CD4-positive, alpha-beta T cell treated with Interleukin-4 for 4 hours (primary cell): ENCODE measurements at places on chromosomes 11 and 22.
A peak's percentile ranks its signal among the peaks of the same experiment; 100 is the strongest.

DNA sequence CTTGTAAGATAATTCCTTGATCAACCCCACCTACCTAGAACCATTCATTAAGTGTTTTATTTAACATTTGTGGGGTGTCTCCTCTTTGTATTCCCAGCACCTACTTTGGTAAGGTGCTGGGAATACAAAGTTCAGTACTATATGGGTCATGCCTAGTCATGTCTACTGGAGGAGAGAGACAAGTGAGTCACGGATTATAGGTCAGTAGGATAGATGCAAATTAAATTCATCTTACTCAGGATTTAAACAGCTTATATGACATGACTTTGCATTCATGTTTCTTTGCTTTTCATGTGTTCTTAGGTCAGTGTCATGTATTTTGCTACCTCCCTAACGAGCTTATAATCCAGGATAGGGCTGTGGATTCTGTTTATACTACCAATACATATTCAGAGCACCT is 3.4 kb upstream of the FADS1 start:
- no peak for DNase-seq

- no peak for DNase-seq
Measured at GRCh38 chr11:57899378-57899777, 124.3 kb upstream of the OR9Q1 start.

- DNase-seq: no peak
Measured at GRCh38 chr11:68215524-68216170, 2.6 kb upstream of the KMT5B start.

DNA sequence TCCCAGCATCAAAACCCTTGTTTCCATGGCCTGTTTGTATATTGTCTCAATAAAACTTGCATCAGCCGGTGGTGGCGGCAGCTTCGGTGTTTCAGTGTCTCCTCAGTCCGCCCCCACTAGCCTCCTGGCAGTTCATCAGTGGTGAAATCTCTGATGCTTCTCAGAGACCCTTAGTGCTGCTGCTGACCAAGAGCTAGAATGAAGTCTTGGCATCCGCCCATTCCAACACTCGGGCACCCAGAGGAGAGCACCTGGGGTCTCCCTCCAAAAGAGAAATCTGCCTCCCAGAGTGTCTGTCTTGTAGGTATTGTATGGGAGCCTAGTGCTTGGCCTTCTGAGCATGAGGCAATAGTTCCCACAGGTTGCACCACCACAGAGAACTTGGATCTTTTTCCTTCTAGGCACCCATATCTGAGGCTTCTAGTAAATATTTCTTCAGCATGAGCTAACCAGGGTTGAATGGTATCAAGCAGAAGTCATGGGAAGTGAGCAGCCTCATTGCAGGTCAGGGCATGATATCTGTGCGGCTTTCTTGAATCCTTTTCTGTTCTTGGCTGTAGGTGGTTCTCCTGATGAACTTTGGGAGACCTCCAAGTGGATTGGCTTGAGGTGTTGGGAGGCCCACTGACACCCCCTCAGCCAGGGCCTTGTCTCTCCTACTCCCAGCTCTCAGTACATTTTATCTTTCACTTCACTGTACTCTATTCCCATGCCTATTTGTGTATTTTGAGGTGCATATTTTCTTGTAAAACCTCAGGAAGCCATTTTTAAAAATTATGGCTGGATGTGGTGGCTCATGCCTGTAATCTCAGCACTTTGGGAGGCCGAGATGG is 13.2 kb upstream of the AIFM3 start:
- DNase-seq: no peak

DNA sequence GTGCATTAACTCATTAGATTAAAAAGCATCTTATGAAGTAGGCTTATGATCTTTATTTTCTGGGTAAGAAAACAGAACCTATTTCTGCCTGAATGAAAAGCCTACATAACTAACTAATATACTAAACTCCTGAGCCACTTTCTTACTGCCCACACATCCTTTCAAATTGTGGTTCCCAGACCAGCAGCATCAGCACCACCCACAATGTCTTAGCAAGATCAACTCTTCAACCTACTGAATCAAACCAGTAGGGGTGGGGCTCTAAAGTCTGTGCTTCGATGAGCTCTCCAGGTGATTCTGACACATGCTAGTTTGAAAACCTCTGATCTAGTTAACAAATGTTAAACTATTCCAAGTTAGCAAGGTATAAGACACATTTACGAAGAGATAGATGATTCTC is 462.4 kb downstream of the DLG2 start:
- no peak for DNase-seq

DNA sequence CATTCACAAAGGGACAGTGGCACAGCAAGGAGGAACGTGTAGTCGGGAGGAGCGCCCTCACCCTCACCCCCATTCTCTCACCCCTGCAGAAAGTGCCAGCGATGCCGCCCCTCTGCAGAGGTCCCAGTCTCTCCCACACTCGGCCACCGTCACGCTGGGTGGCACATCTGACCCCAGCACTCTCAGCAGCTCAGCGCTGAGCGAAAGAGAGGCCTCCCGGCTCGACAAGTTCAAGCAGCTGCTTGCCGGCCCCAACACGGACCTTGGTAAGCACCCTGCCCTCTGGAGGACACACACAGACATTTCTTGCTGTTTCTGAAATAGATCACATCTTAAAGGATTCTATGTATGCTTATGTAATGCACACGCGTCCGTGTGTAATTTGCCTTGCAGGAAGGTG is 34.9 kb downstream of the TBC1D22A start:
- no peak for DNase-seq

GRCh38 chr11:46149826-46150225 is 28.6 kb upstream of the PHF21A start:
- no peak for DNase-seq

DNA sequence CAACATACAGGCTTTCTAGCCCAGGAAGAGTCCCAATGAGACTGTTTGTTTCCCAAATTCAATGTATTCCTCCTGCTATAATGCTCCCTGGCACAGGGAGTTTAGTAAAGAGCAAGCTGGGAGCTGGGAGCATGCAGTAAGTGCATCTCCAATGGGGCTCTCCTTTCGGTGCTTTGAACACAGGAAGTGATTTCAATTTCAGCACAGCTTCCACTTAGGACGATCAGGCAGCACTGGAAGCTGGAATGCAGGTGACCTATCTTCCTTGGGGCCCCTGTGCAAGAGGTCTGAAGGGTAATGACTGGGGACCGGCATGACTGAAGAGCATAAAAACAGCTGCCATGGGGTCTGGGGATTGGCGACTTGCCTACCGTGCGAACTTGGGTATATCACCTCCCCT is 76.0 kb downstream of the LARGE1 start:
- DNase-seq: no peak

GRCh38 chr11:84091212-84091986 is 805.2 kb upstream of the CCDC90B start:
- no peak for DNase-seq

DNA sequence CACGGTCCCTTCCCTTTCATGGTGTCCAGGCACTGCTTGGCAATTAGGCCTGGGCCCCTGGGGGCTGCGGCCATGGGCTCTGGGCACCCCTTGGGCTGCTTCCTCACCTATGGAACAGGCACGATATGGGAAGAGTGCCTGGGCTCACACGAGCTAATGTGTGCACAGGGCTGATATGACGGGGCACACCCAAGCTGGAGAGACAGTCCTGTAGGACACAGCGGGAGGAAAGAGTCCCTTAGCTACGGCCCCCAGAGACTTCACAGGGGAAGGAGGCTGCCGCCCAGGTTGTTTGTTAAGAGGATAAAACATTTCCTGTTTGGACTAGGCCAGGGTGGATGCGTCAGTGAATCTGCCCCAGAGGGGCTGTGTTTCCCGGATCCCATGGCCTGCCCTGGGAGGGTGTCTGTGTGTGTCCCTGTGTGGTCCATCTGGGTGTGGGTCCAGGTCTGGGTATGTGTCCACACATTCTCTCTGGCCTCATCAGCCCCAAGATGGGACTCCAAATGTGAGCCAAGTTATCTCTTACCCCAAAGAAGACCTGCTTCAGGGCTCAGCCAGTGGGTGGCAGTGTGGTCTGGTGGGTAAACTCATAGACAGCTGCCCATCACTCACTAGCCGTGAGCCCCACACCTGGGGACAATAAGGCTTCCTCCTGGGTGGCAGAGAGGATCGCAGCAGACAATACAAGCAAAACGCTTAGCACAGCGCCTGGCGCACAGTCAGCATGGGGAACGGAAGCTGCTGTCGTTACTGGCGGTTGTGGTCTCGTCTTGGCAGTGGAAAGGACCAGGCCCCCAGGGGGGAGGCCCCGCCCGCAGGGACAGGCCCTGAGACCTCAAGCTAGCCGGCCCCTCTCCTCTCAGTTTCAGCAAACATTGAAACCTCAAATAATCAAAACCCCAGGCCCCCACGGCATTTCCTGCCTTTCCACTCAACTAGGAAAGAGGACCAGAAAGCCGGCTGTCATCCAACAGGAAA is 3.2 kb upstream of the EMID1 start:
- DNase-seq: peak; percentile 35

- DNase-seq: no peak
Measured at GRCh38 chr11:61787928-61788491, 4.4 kb downstream of the TMEM258 start.

DNA sequence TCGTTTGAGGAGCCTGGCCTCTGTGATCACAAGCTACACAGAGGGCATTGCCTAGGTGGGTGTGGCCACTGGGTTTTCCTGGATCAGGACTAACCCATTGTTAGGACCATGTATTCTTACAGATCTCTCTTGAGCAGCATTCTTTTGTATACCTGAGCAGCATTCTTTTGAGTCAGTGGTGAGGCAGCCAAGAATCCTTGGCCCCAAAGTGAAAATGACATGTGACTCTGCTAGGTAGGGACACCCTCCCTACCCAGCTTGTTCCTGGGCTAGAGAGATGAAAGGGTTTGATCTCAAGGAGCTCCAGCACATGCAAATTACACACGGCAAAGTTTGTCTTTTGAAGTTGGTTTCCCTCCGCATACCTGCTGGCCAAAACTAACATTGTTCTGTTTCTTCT is 55.0 kb upstream of the HORMAD2 start:
- no peak for DNase-seq

DNA sequence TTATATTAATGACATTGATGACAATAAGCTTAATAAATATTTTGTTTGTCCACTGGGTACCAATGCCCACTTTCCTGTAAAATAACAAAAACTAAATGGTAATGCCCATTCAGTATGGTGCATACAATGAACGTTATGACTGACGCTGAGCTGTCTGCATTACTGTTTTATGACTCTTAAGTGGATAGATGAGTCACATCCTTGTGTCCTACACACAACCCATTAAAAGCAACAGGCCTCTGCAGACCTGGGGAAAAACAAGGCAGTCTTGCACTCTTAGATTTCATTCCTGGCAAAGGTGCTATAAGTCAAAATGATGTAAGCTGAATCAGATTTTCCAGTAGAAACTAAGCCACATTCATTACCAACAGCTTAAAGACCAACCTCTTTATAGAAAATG is 176.3 kb upstream of the TMEM45B start:
- DNase-seq: no peak

DNA sequence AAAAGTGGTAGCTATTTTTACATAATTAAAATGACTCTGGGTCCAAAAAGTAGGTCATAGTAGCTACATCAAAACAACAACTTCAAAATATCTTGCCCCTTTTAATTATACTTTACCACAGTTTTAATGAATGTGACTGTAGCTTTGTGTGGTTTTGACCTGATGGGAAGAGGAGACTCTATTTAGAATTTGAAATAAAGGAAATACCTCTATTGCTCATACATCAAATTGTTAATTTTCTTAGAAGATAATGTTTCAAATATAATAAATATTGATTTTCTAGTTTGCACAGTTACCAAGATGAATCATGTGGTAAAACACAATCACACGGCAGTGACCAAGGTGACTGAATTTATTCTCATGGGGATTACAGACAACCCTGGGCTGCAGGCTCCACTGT is at the start of gene OR8K1:
OR8K1 (plus strand) TSS at position 301 of the 400 bp plus-strand sequence; CDS start at position 301, 0 bp downstream.
- no peak for DNase-seq

- DNase-seq: no peak
Measured at GRCh38 chr22:46390652-46391301, 55.3 kb downstream of the TRMU start.

DNA sequence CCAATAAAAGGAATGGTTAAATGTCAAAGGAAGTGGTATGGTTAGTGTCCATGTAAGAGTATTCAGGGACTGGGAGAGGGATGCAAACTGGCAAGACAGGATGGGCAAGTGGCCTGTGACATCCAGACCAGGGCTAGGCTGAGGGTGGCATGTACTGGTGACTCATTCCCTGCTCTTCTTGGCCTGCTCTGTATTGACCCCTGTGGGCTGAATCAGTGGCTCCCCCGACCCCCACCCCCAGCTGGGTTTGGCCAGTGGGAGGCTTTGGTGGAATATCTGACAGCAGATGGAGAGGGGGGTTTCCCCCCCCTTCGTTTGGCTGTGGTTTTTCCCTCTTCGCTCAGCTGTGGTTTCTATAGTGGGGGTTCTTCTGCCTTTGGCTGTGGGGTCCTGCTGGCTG is 87.7 kb downstream of the CSNK2A3 start:
- DNase-seq: no peak

GRCh38 chr22:35150183-35151107 is 84.5 kb downstream of the ISX start:
- DNase-seq: peak; percentile 26

DNA sequence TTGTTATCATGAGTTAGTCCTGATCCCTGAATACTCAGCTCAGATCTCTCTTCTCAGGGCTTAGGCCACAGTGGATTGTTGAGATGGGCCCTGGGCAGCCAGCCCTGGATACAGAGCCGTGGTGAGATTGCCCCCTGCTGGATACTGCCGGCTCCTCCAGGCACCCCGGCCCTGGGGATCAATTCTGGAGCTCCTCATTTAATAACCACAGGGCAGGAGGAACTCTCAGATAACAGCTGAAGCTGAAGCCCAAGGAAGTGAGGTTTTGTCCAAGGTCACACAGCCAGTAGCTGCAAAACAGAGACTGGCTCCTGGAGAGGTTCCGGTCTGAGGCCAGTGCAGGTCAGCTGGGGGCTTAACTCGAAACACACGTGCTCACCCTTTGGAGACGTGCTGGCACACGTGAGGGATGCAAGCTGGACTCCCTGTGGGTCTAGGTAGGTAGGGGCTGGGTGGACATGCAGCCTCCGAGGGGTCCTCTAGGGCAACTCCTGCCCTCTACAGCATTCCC is 16.0 kb downstream of the USH1C start:
- peak; percentile 18 for DNase-seq

- DNase-seq: no peak
Measured at GRCh38 chr11:26578998-26579661, 7.1 kb upstream of the MUC15 start.

DNA sequence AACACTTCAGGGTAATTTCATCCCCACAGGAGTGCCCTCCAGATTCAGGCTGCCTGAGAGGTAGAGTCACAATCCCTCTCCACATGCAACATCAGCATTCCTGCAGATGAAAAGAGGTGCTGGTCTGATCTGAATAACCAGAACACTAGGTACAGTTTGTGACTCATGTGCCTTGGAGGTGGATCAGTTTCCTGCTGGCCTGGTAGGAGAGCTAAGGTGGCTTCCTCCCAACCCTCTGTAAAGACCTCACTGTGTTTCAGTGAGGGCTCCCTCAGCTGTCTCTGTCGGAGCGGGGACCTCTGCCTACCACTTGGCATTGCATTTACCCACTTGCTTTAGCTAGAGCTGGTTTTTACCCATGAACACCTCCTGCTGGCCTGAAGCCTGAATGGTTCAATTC is 7.6 kb downstream of the OR9G1 start:
- DNase-seq: no peak

GRCh38 chr11:108543316-108543964 is 45.3 kb upstream of the POGLUT3 start:
- DNase-seq: no peak
